ENCODE measurements at places on chromosomes 16 and 17.

GRCh38 chr17:7646457-7646856 lies 4.3 kb upstream of the ATP1B2 start:
- no peak for DNase-seq

DNA sequence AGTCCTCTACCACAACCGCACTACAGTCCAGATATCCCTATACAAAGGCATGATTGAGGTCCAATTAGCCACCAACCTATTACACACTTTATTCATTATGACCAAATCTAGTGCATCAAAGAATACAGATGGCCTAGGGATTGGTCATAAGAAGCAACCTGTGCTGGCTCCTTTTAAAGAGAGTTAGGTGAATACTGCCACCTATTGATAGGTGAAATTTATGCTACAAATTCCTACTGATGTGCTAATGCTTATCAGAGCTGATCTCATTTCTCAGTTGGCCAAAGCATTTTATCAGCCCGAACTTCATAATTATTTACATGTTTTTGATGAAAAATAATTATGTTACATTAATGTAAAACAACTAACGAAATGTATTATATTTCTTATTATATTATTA lies 166.3 kb downstream of the ANKFN1 start:
- peak; percentile 87 for DNase-seq

DNA sequence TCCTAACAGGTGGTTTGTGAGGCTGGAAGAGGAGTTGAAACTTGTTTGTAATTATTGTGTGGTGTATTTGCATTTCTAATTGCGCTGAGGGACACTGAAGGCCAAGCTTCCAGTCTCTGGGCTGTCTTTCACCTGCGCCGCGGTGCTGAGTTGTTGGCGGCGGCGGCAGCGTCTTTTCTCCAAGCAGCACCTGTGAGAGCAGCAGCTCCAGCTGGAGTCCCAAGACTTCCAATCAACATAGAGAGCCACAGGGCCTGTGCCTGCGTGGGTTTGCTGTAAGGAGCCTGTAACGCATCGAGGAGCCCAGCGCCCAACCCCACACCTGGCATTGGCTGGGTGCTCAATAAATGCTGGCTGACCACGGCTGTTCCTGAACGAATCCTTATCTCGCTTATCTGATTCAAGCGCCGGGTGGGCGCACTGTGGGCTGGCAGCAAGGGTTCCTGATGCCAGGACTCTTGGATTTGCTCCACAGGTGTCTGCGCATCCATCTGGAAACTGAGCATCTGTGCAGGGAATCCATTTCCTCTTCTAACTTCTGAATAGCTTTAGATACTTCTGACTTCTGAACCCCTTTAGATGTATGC lies 138.1 kb downstream of the ASIC2 start:
- DNase-seq: no peak

- DNase-seq: no peak
Measured at GRCh38 chr17:78732354-78732753, 49.7 kb downstream of the CYTH1 start.

DNA sequence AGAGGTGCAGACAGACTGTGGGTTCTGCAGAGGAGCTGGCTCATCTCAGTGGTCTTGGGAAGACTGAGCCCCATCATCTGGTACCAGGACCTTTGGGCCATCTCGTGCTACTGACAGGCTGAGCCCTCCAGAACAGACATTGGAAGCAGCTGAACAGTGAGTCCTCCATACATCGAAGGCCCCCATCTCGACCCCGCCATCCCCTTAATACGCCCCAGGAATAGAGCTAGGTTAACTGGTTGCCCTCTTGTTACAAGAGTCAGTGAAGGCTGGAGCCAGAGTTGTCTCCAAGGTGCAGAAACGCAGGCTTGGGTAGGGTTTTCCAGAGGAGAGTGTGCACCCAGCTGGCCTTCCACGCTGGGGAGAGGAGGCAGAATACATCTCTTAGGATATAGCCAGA lies 76.0 kb downstream of the N4BP1 start:
- no peak for DNase-seq

DNA sequence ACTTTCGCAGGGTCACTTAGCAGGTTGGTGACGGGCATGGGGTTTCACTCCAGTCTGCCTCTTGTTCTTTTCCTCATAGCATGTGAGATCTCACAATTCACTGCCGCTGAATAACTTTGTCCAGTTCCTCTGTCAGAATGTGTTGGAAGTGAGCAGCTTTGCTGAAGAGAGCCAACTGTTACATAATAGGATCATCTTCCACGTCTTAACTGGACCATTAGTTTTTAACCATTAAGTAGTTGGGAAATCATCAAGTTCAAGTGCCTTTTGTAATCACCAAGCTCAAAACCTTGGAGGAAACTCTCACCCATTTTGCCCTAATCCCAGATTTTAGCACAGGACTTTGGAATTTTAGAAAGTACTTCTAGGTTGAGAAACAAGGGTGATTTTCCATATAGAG lies 290.6 kb downstream of the WWOX start:
- DNase-seq: no peak

GRCh38 chr17:66885417-66885816 lies 50.5 kb downstream of the CACNG5 start:
- no peak for DNase-seq

DNA sequence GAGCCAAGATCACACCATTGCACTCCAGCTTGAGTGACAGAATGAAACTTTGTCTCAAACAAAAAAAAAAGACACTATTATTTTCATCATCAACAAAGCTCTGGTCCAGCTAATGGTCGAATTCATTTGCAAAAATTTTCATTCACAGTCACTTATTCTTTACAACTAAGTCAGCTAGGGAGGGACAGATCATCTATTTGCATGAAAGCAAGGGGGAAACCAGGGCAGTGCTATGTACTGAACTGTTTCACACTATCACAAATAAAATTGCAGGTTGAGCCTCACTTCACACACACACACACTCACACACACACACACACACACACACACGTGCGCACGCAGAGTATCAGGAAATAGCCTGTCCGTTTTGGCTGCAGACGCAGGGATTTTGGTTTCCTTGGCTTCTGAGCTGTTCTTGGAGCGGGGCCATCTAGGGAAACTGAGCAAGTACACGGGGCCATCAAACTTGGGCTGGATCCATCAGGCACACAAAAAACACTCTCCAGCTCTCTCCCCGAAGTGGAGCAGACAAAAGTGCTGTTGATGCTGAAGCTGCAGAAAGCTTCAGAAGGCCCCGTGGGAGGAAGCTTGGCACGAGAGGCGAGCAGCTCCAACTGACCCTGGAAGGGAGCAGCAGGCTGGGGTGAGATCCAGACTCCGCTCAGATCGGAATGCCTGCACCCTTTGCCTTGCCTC lies 44.3 kb upstream of the HELZ start:
- peak; percentile 18 for DNase-seq

DNA sequence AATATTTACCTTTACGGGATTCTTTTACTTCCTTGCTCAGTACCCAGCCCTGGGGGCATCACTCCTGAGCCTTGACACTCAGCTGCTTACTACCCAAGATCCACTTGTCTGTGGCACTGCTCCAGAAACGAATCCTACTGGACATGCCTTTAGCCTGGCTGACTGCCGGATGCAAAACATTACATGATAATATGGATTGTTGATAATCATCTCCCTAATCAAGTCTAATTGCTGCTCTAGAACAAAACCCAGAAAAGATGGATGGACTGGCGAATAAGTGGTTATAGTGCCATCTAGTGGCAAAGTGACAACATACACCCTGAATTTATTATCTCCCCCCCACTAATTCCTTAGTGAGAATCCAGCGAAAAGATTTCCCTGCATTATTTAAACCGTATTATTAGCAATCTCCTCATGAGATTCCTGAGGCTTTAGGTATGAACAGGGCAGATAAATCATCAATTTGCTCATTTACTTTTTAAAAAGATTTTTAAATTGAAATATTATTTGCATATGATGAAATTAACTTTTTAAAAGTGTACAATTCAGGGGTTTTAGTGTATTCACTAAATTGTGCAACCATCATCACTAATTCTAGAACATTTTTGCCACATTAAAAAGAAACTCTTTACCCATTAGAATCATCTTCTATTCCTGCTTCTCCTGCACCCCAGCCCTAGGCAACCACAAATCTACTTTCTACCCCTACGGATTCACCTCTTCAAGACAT lies 61.6 kb downstream of the RGS9 start:
- DNase-seq: peak; percentile 80

DNA sequence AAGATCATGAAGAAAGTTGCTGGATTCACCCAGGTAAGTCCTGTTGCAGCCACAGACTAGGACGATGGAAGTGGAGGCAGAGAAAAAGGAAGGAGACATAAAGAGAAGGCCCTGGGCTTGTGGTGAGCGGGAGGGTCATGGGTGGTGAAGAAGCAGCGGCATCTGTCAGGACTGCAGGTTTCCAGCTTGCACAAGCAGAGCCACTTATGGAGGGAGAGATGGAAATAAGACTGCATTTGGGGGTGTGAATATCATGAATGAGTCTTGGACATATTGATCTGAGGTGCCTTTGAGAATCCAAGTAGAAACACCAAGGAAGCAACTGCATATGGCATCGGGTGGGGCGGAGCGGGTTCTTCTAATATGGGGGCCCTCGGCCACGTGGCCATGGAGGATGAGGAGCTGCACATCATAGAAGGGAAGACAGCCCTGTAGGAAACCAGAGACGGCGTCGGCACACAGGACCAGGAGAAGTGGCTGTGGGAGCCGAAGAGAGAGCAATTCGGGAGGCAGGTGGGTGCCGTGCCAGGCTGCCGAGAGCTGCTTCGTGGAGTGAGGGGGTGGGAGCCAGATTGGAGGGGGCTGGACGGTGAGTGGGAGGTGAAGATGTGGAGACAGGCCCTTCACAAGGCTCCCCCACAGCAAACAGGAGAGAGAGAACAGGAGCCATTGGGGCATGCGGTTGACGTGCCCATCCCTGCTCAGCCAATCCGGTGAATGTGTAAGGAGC lies 243.5 kb downstream of the GSG1L start:
- no peak for DNase-seq

- DNase-seq: no peak
Measured at GRCh38 chr17:19703106-19703827, 13.1 kb downstream of the SLC47A2 start.

DNA sequence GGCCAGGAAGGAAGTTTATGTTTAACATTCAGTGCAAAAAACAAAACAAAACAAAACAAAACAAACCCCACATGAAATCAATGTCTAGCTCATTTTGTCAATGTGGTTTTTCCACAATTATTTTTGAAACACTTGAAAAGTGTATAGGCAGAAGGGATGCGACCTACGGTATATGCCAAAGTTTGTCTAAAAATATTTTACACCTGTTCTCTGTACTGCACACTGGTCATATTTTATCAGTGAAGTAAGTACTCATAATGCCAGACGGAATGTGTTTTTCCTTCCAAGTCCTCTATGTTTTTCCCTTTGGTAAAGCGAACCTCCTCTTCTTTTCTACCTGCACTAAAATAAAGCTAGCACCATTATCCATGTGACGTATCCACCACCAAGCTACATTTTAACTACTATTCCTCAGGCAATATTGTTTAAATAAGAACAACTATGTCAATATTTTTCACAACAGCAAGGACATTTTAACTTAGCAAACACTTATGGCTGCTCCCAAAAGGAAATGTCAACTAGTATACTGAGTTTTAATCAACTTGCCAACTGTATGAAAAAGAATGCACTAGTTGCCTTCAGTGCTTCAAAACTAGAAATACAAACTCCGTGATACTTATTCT lies 10.3 kb downstream of the TOB1 start:
- no peak for DNase-seq

DNA sequence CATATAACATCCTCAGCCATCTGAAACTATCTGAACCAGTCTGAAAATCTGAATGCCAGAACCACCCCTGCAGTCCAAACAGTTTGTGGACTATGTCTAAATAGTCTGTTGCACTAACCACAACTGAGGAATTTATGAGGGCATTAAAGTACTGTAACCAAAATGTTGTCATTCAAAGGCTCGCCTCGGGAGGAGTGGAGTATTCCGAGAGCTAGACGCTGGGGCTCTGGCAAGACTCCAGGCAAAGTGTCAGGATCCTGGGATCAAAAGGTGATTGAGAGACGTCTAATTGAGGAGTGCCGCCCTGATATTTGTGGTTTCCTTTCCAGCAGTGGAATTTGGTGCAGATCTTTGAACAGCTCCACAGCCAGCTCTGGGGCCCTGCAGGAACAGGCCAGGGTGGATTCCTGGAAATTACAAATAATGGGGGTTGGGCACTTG lies 142.9 kb upstream of the MYOCD start:
- peak; percentile 50 for DNase-seq

- no peak for DNase-seq
Measured at GRCh38 chr17:31515267-31515666, 123.8 kb downstream of the RAB11FIP4 start.

- peak; percentile 42 for DNase-seq
Measured at GRCh38 chr16:85416228-85417109, 196.7 kb upstream of the GSE1 start.

GRCh38 chr17:38798614-38799500 lies 499 bp downstream of the PIP4K2B start:
- DNase-seq: peak; percentile 63

DNA sequence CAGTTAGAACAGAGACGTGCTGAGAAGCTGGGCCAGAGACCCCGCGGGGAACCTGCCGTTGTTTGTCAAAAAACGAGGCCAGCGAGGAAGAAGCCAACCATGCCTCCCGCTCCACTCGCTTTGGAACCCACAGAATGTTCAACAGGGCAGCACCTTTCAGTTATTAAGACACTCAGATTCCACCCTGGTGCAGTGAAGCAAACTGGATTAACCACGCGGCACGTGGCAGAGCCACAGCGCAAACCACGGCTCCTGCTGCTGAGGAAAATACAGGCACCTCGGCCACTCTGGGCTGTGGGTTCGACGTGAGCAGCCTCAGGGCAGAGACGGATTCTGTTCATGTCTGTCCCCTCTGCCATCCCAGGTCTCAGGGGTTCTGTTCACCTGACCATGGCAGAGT lies 24.4 kb downstream of the ALOX15 start:
- DNase-seq: no peak

DNA sequence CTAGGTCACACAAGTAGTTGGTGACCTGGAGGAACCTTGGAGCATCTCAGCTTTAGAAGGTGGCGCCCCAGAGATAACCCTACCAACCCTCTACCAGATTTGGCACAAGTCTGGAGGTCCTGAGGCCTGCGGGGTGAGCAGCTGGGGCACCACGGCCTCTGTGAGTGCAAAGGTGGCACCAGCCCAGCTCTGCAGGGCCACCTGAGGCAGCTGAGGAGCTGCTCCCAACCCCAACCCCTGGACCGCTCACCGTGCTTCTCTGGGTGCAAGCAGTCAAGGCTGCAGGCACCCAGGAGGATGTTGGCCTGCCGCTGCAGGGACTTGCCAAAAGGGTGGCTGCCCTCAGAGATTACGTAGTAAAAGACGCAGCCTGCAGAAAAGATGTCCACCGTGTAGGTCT lies 28.4 kb upstream of the ICAM2 start:
- no peak for DNase-seq
